ENCODE measurements at places on chromosomes 12 and 14. TPM values are rescaled to one million over a fixed set of nuclear protein-coding genes. Genes with fewer than 3 reads are reported as not detected.

The NRL gene
- total RNA-seq: 0.78 TPM

The KRT71 gene
- not detected for total RNA-seq

The RGS6 gene
- total RNA-seq: not detected

The ENDOU gene
- 0.37 TPM for total RNA-seq

The DDN gene
- total RNA-seq: under 0.01 TPM

The HAL gene
- not detected for total RNA-seq

The POLR3B gene
- total RNA-seq: 13.9 TPM

The LAG3 gene
- not detected for total RNA-seq

The PRR4 gene
- 2.2 TPM for total RNA-seq

The MAP4K5 gene
- total RNA-seq: 30.1 TPM

The P2RX2 gene
- not detected for total RNA-seq

The FAM186B gene
- 0.20 TPM for total RNA-seq

The OTX2 gene
- total RNA-seq: not detected

The PTGDR gene
- 0.20 TPM for total RNA-seq

The PPFIA2 gene
- 2.2 TPM for total RNA-seq

The HPD gene
- total RNA-seq: 1.5 TPM

The FOXG1 gene
- total RNA-seq: 0.20 TPM

The KRT8 gene
- 0.98 TPM for total RNA-seq

The KCNA1 gene
- total RNA-seq: 1.8 TPM

The RNU4-1 gene
- total RNA-seq: under 0.01 TPM

The KIF26A gene
- total RNA-seq: under 0.01 TPM

The CCDC177 gene
- total RNA-seq: not detected

The KRT79 gene
- total RNA-seq: not detected

The PLA2G1B gene
- total RNA-seq: not detected

The GPR132 gene
- total RNA-seq: not detected

The CISTR gene
- not detected for total RNA-seq

The KCNMB4 gene
- total RNA-seq: 0.37 TPM

The LALBA gene
- not detected for total RNA-seq

The HIF1A gene
- 417 TPM for total RNA-seq

The GPR65 gene
- total RNA-seq: under 0.01 TPM

The TAS2R8 gene
- total RNA-seq: not detected

The NPAS3 gene
- 1.5 TPM for total RNA-seq

The OR6C70 gene
- not detected for total RNA-seq

The SERPINA1 gene
- 0.39 TPM for total RNA-seq

The BCAT1 gene
- total RNA-seq: 213 TPM

The HOXC5 gene
- 2.2 TPM for total RNA-seq

The CLEC7A gene
- total RNA-seq: not detected

The ZC2HC1C gene
- 0.98 TPM for total RNA-seq
